ENCODE measurements at places on chromosomes 12 and 14. TPM values are rescaled to one million over a fixed set of nuclear protein-coding genes. Genes with fewer than 3 reads are reported as not detected.

CCDC175 gene
- not detected for total RNA-seq

C12orf50 gene
- not detected for total RNA-seq

DNA sequence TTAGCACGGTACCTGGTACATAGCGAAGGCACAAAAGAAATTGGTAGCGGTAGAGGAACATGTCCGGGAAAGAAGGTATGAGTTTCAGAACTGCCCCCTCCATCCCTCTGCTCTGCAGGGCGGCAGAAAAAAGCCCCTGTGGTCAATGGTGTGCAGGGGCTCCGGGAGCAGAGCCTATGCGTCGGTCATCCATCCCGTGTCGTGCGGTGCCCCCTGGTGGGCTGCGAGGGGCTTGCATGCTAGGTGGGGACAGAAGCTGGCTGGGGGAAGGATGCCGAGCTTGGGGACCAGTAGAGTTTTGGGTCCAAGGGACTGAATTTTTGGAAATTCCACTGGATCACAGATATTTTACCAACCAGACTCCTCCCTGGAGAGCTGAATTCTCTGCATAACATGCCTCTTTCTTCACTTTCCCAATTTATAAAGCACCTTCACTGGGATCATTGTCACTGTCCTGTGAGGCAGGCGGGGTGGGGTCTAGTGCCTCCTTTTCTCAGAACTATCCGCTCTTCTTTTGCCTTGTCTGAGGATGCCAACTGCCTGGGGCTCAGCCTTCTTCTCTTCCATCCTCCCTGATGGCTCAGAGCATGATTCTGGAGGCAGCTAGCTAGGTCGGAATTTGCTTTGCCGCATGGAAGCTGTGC, 148.7 kb downstream of the SMOC1 start:
- H3K4me1 ChIP-seq = peaks cover 1% of the 10 kb centered on the region
- H3K36me3 ChIP-seq = no peaks in the 10 kb centered on the region

SIX1 gene
- total RNA-seq = 3.6 TPM

MYF5 gene
- not detected for total RNA-seq

DNA sequence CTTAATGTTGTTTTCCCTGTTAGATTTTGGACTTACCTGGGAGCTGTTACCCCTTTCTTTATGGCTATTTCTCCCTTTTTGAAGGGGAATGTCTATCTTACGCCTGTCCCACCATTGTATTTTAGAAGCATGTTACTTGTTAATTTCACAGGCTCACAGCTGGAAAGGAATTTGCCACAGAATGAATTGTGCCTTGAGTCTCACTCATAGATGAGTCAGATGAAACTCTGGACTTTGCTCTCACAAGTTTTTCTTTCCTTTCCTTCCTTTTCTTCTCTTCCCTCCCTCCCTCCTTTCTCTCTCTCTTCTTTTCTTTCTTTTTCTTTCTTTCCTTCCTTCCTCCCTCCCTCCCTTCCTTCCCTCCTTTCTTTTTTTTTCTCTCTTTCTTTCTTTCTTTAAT, 9.3 kb upstream of the ATF7IP start:
- no peaks in the 10 kb centered on the region for H3K27me3 ChIP-seq
- H3K4me1 ChIP-seq = peaks cover 13% of the 10 kb centered on the region
- H3K36me3 ChIP-seq = no peaks in the 10 kb centered on the region
- no peak overlapping the region for H3K27ac ChIP-seq
- H3K4me3 ChIP-seq = no peak overlapping the region
- DNase-seq = no peak

GRCh38 chr14:67428501-67429031, 16.6 kb upstream of the PLEK2 start:
- H3K36me3 ChIP-seq = no peaks in the 10 kb centered on the region
- no peaks in the 10 kb centered on the region for H3K27me3 ChIP-seq
- no peak overlapping the region for H3K4me3 ChIP-seq

DNA sequence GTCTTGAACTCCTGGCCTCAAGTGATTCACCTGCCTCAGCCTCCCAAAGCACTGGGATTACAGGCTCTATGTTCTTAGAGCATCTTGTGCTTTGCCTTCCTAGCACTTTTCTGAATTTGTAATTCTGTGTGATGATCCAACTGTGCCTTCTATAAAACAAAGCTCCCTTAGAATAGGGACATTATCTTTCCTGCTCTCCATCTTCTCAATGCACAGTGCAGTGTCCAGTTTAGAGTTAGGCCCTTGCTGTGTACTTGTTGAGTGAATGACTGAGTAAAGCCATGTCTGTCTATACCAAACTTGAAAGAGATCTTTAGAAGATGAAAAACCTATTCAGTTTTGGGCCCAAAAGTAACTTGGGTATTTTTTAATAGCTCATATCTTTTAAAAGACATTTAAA, 5.2 kb downstream of the WDR20 start:
- no peaks in the 10 kb centered on the region for H3K36me3 ChIP-seq
- H3K27me3 ChIP-seq = no peaks in the 10 kb centered on the region
- peaks cover 6% of the 10 kb centered on the region for H3K4me1 ChIP-seq
- H3K27ac ChIP-seq = no peak overlapping the region
- no peak overlapping the region for H3K4me3 ChIP-seq
- DNase-seq = no peak

GALNT4 gene
- 11.2 TPM for total RNA-seq

GRCh38 chr14:81169711-81170103, 51.1 kb downstream of the GTF2A1 start:
- H3K4me1 ChIP-seq = peaks cover 35% of the 10 kb centered on the region
- H3K27me3 ChIP-seq = no peaks in the 10 kb centered on the region
- H3K4me3 ChIP-seq = peak overlapping the region; percentile 41
- peak overlapping the region; percentile 96 for H3K27ac ChIP-seq
- H3K36me3 ChIP-seq = no peaks in the 10 kb centered on the region
- peak; percentile 64 for DNase-seq

GRCh38 chr12:6772331-6772695, at the start of gene LAG3:
Gene LAG3, plus strand, starts transcription at chr12:6772520. Its CDS starts 333 bp downstream, at chr12:6772853.
- H3K27ac ChIP-seq = no peak within 1 kb of the TSS
- no peak for DNase-seq
- peaks cover 11% of the 10 kb centered on the region for H3K36me3 ChIP-seq
- H3K27me3 ChIP-seq = no peaks in the 10 kb centered on the region
- peaks cover 32% of the 10 kb centered on the region for H3K4me1 ChIP-seq

DNA sequence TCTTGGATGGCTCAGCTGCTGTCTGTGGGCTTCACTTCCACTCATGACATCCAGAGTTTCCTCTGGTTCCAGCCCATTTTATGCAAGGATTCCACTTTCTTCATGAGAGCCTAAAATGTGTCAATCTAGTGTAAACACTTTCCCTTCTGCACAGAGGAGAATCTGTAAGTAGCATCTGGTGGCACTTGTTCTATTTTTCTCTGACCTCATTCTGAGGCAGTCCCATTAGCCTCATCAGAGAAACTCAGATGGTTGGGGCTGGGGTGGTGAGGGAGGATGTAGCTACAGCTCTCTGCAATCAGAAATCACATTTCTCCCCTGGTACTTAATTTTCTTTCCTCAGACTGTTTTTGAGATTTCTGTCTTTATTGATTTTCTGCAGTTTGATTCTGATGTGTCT, 81.6 kb downstream of the PRMT8 start:
- no peaks in the 10 kb centered on the region for H3K27me3 ChIP-seq
- no peak overlapping the region for H3K4me3 ChIP-seq
- DNase-seq = no peak

IGF1 gene
- 134 TPM for total RNA-seq

DNA sequence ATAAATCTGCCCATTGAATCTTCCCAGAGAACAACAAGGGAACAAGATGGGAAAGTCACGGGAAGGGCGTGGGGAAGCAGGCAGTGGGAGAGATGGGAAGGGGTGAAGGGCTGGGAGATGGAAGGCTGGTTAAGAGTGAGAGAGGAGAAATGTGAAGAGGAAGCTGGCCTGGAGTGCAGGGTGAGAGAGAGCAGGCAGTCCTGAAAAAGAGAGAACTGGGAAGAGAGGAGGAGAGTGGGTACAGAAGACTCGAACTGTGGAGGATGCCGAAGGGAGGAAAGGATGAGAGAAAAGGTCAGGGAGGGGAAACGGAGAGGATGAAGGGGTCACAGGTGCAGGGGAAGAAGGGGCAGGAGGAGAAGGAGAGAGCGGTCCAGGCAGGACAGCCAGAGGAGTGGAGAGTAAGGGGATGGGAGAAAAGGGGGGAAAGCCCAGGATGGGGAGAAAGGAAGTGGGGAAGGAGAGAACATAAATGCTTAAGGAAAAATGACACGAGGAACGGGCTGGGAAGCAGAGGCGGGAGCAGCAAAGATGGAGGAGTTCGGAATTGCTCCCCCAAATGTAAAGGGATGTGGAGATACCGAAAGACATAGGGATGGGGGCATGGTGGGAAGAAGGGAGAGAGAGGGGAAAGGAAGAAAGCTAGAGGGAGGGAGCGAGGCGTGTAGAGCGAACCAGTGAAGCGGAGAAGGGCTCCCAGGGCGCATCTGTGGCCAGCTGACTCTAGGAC, 1.2 kb downstream of the PIANP start:
- no peak overlapping the region for H3K27ac ChIP-seq
- peaks cover 23% of the 10 kb centered on the region for H3K27me3 ChIP-seq
- no peak overlapping the region for H3K4me3 ChIP-seq
- peaks cover 16% of the 10 kb centered on the region for H3K4me1 ChIP-seq
- no peak for DNase-seq
- no peaks in the 10 kb centered on the region for H3K36me3 ChIP-seq

DNA sequence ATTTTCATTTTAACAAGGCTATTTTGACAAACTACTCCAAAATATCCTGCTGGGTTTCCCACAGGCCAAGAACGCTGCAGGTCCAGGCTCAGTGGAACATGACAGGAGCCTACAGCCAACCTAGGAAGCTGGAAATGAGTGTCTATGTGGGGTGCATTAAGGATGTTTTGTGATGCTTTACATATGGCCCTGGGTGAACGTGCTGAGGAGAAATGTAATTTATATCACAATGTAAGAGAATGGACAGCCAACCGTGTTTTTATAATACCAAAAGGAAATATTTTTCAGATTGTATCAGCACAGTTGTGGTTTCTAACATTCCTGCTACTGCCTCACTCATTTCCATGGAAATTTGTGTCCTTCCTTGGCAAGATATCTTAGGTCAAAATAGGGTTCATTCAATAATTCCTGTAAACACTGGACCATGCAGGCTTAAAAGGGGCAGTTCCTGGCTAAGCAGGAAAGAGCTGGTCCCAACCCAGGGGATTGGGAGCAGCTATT, 51.5 kb downstream of the ST8SIA1 start:
- H3K27ac ChIP-seq = peak overlapping the region; percentile 26
- H3K4me1 ChIP-seq = no peaks in the 10 kb centered on the region
- H3K36me3 ChIP-seq = no peaks in the 10 kb centered on the region
- DNase-seq = no peak

BCL2L14 gene
- 0.81 TPM for total RNA-seq

HOTAIR gene
- not detected for total RNA-seq

DNA sequence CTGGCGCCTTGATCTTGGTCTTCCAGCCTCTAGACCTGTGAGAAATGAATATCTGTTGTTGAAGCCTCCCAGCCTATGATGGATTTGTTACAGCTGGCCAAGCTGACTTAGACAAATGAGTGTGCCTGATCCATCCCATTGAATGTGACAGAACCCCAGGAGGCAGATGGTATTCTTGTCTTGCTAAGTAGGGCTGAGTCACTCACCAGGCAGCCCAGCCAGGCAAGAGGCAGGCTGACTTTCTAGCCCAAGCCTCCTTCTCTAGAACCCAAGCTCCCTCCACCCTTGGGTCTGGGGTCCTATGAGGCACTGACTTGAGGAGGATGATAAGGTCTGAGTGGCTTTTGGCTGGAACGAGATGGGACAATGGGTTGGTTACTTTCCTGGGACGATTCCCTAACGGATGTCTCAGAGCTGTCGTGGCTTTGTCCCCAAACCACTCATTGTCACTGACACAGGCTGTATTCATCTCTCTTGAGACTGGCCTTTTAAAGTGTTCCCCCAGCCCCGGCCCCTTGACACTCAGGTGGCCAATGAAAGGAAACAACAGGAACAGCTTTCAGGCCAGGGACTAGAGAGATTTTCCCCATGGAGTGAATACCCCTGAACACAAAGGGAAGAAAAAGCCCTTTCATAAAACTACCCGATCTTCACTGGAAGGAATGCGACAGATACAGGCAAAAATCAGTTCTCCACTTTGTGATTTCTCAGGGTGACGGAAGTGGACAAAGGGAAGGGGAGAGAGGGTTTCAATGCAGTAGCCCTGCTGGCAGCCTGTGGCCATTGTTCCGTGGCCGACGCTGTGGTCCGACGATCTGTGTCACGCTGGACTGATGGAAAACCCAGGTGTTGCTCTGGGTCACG, 264.2 kb downstream of the AACS start:
- H3K27ac ChIP-seq = no peak overlapping the region
- no peak for DNase-seq
- H3K27me3 ChIP-seq = no peaks in the 10 kb centered on the region
- H3K36me3 ChIP-seq = no peaks in the 10 kb centered on the region
- no peak overlapping the region for H3K4me3 ChIP-seq
- H3K4me1 ChIP-seq = no peaks in the 10 kb centered on the region

DDX24 gene
- 209 TPM for total RNA-seq
